ENCODE measurements at places on chromosomes 6 and 20.

GRCh38 chr6:4957521-4958231 is 46.2 kb downstream of the RPP40 start:
- peaks cover 3% of the 10 kb centered on the region for H3K4me1 ChIP-seq
- H3K27ac ChIP-seq: no peak overlapping the region
- DNase-seq: peak; percentile 27
- H3K36me3 ChIP-seq: peaks cover 7% of the 10 kb centered on the region
- no peaks in the 10 kb centered on the region for H3K27me3 ChIP-seq

DNA sequence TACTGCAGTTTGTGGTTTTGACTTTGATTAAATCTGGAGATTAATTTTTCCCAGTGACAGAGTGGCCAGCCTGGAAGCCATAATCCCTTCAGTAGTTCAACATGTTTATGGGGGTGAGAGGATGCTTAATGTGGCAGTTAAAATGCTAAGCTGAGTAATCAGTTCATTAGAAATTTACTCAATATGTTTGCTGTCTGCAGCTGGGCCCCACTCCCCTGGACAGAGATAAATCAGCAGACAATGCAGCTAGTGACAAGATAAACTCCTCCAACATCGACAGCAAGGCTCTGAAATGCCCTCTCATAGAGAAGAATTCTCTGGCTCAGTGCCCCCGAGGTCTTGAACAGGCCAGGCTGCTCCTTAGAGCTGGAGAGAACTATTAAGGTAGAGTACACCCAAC is 101.9 kb downstream of the LRFN2 start:
- no peak for DNase-seq
- no peak overlapping the region for H3K4me3 ChIP-seq
- H3K27me3 ChIP-seq: no peaks in the 10 kb centered on the region
- 0 out of 2 replicates have a peak, but pooled peaks cover 1% of the 10 kb centered on the region for H3K4me1 ChIP-seq

DNA sequence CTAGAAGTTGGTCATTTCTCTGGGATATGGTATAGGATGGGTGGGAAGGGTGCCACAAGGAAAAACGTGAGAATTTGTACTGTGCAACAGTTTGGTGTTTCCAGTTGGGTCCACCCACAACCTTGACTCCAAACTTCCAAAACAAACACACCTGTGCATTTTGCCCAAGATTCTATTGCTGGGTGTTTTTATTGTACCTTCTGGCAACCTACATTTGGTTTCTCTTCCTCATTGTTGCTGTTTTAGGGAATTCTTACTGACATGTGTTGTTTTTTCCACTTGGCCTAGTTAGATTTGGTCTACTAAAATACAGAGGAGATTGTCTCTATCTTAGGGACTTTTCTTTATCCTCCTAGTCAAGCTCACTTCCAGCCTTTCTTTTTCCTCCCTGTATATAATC is 16.7 kb downstream of the TULP4 start:
- DNase-seq: no peak
- no peaks in the 10 kb centered on the region for H3K27me3 ChIP-seq
- H3K4me3 ChIP-seq: no peak overlapping the region
- H3K4me1 ChIP-seq: peaks cover 3% of the 10 kb centered on the region
- no peak overlapping the region for H3K27ac ChIP-seq

DNA sequence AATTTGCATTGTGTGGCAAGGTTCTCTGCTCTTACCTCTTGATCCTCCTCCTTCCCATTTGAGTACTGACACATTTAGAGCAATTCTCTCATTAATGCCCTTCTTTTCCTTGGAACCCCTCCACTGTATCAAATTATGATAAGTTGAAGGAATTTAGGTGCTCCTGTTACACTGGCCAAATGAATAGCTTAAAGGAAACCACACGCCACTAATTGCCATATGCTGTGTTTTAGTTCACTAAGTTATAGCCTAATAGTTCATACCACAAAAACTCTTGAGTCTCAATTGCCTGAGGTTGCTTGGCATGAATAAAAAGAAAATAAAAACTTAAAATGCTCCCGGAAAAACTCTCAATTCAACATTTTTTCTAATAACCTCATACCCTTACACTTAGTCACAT is 1239.3 kb downstream of the EPHA7 start:
- DNase-seq: no peak
- H3K36me3 ChIP-seq: no peaks in the 10 kb centered on the region
- no peaks in the 10 kb centered on the region for H3K27me3 ChIP-seq
- no peak overlapping the region for H3K4me3 ChIP-seq

DNA sequence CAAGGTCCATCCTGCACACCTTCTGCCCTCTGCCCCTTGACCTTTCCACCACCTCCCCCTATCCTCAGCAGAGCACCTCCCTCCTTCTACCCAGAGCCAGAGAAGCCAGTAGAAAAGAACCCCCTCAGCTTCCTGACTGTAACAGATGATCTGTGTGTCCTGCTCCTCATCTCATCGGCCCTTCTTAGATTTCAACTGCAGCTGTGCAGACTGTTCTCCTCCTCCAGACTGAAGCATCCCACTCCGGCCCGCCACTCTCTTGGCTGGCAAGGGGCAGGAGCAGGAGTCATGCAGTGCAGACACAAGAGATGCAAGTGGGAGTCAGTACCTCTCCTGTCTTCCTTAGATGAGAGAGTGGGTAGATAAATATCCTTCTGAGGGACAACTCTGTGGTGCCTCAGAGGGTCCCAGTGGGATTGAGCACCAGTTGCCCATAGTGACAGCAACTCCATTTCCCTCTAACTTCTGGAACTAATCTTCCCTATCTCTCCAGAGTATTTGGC is 163.5 kb upstream of the MLN start:
- DNase-seq: no peak
- H3K27me3 ChIP-seq: no peaks in the 10 kb centered on the region
- H3K4me3 ChIP-seq: no peak overlapping the region
- H3K27ac ChIP-seq: no peak overlapping the region

GRCh38 chr6:39471954-39472659 is 149.6 kb upstream of the KCNK16 start:
- no peak overlapping the region for H3K4me3 ChIP-seq
- no peak for DNase-seq
- no peaks in the 10 kb centered on the region for H3K36me3 ChIP-seq
- H3K4me1 ChIP-seq: no peaks in the 10 kb centered on the region
- H3K27ac ChIP-seq: no peak overlapping the region

All from iPS DF 6.9 (cell line).